ENCODE measurements at places on chromosomes 5 and 9.

DNA sequence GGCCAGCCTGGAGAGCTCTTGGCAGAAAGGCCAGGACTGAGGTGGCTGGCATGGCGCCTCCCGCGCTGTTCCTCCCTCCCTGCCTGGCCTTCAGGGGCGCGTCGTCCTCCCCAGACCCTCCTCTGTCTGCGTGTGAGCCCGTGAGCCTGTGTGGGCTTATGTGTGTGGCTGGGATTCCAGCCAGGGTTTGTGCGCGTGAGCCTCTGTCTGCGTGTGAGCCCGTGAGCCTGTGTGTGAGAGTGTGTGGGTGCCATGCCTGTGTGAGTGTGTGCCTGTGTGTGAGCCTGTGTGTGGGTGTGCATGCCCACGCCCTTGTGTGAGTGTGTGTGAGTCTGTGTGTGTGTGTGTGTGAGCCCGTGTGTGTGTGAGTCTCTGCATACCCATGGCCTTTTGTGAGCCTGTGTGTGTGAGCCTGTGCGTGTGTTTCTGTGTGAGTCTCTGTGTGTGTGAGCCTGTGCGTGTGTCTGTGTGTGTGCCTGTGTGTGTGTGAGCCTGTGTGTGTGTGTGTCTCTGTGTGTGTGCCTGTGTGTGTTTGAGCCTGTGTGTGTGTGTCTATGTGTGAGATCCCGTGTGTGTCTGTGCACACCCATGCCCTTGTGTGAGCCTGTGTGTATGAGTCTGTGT is 13.0 kb downstream of the RXRA start:
- no peak for DNase-seq

GRCh38 chr5:78639791-78640190 is 8.8 kb downstream of the LHFPL2 start:
- no peak for DNase-seq

GRCh38 chr9:113614843-113615648 is 151.5 kb downstream of the RGS3 start:
- DNase-seq = peak; percentile 60

GRCh38 chr9:71858102-71858798 is 52.7 kb downstream of the ABHD17B start:
- DNase-seq = no peak

- no peak for DNase-seq
Measured at GRCh38 chr9:114287001-114287762, 35.7 kb upstream of the ORM1 start.

DNA sequence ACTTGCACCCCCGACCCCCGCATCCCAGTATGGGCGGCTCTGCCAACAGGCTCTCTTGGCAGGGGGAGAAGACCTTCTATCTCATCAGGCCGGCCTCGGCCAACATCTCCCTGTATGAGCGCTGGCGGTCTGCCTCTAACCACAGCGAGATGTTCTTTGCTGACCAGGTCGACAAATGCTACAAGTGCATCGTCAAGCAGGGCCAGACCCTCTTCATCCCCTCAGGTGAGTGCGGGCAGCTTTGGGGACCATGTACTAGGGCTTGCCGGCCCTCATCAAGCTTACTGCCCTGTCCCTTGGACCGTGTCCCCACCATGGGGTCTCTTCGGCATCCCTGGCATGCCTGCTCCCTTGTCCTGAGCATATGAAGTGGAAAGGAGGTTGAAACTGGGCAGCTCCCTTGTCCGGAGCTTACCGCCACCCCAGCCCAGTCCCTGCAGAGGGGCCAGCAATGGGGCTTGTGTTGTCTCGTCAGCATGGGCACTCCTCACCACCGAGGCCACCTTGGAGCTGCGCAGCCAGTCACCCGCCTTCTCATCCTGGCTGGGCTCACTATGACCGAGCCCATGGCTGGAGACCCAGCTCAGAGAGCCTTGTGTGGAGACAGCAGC is 78.1 kb downstream of the PHF2 start:
- DNase-seq = no peak

- DNase-seq = no peak
Measured at GRCh38 chr5:2869471-2869870, 118.0 kb upstream of the IRX2 start.

DNA sequence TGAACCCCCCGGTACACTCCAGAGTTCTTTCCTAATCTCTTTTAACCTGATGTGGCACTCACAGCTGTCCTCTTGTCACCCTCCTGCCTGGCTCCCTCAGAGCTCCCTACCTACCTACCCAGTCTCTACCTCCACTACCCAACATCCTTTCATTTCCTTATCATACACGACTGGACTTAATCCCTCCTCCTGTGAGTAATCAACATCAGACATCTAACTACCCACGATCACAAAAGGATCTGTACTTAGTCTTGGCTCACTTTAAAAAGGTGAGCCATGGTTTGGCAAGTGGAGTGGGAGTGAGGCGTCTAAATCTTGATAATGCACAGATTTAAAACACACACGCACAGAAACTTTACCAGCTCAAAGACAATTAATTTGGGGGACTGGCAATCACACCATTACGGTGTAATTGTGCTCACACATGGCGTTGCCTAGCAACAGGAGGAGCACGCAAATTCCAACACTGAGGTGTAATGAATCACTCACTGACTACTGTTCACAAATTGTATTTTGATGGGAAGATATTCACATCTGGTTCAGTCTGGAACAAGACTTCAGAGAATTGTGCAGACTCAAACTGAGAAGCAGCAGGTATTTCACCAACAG is 235.9 kb downstream of the EPB41L4A start:
- DNase-seq = no peak

DNA sequence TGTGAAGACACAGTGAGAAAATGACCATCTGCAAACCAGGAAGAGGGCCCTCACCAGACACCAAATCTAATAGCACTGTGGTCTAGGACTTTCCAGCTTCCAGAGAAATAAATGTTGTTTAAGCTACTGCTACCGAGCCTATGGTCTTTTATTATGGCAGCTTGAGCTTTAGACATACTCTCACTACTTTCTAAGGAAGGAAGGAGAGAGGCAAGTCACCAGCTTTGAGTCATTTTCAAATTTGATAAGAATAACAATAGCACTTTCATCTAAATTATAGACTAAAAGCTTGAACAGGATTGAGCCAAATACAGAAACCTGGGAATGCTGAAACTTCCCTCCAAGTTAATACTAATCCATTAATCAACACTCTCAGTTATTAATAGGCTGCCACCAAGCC is 64.4 kb downstream of the PLPPR1 start:
- no peak for DNase-seq

GRCh38 chr5:63820577-63820976 is 141.7 kb downstream of the HTR1A start:
- DNase-seq = no peak

DNA sequence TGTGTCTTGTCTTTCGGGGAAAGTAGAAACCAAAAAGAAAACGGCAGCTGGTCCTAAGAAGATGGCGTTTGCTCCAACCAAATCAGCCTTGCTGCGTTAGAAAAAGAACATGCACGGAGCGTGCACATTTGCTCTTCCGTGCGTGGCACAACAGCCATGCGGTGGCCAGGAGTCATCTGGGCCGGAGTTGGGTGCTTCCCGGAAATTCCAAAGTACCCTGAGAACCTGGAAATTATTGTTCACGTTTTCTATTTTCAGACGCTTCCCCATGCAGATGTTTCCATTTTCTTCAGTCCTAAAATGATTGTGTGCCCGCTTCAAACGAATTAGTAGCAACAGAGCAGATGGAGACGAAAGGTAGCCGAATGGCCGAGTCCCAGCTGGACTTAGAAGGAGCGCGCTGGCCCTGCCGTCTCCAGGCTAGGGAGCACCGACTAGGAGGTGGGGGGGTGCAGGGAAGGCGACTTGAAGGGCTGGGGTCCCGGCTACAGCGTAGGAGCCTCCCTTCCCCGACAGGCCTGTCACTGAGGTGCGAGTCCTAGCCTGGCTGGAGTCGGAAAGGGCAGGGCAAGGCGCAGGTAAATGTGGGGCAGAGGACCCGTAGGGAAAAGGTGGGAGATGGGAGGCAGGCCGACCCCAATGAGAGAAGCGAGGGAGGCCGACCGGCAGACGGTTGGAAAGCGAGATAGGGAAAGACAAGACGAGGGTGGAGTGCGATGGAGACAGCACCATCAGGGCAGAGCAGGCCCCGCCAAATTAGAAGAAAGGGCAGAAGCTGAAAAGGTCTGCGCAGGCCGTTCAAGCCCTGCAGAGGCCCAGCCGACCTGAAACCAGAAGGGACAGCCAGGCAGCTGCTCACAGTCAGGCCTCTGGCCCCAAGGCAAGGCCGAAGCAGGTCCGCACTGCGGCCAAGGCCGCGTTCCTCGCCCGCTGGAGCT is 1.4 kb downstream of the BARX1 start:
- DNase-seq = no peak

DNA sequence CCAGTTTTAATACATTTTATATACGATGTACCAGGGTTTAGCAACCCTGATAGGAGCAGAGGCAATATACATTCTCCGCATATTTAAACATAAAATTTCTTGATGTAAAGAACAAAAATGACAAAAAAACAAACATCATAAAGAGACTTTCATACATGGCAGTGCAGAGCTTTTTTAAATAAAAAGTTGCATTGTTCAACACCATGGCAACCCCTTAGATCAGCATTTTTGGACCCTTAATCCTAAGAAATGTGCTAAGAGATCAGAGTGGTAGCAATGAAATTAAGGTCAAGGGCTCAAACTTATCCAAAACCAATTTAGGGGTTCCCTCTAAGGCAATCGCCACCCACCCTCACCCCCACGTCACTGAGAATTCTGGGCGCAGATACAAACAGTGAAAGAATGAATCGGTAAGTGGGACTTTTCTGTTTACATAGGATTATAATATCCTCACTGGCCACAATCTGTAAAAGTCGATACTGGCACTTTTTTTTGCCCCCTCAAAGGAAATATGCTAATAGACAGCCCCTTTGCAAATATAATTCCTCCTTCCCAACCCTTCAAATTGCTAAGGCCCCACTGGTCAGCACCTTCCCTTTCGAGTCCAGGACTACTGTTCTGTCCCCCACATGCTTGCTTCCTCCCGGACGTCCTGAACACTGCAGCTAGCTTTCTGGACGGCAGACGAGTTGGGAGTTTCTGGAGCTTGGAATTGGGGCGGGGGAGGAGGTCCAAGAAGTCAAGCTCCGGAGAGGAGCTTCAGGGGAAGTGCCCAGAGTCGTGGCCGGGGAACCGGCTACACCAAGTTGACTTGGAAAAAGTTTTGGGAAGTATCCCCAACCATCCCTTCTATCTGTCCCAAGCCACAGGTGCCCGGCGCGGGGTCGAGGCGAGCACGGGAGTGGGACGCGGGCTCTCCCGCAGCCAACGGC is 2.2 kb downstream of the GAS1 start:
- no peak for DNase-seq

DNA sequence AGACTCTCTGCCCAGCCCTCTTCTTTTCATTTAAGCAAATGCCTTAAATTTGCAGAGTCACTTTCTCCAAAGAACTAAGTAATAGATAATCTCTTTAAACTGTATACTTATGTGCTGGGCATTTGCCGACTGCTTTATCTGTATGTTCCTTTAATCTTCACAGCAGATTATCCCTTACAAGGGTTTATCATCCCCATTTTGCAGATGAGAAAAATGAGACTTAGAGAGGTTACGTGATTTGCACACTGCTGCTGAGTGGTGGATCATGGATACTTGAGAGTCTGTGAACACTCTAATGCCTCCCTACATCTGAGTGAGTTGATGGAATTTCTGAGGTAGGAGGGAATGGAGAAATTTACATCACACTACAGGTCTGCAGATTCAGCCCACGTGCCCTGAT is 4.2 kb downstream of the ZNF79 start:
- no peak for DNase-seq

- DNase-seq = no peak
Measured at GRCh38 chr9:129635099-129636065, 6.6 kb downstream of the ASB6 start.

GRCh38 chr9:92590377-92590776 is 54.6 kb upstream of the ECM2 start:
- DNase-seq = no peak

DNA sequence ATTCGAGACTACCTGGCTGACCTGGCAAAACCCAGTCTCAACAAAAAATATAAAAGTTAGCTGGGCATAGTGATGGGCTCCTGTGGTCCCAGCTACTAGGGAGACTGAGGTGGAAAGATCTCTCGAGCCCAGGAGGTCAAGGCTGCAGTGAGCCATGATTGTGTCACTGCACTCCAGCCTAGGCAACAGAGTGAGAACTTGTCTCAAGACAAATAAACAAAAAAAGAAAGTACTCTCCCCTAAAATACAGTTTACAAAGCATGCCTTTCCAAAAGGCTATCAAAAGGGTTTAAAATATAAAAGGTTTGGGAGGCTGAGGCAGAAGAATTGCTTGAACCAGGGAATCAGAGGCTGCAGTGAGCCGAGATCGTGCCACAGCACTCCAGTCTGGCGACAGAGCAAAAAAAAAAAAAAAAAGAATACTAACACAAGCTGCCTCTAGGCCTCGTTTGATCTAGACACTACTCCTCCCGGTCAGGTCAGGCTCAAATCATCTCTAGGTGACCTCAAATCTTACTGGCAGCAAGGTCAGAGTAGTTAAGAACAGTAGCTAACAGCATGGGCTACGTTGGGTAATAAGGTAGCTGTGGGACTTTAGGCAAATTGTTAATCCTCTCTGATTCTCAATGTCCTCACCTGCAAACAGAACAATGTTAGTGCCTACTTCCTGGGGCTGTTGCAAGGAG is 9.3 kb downstream of the NAIF1 start:
- DNase-seq = no peak

Measured in AG09319 (cell line).